ENCODE measurements at places on chromosomes 3 and 15. TPM values are rescaled to one million over a fixed set of nuclear protein-coding genes. Genes with fewer than 3 reads are reported as not detected.

The GASK1A gene
- total RNA-seq, result 0.63 TPM

The SEMA3G gene
- not detected for total RNA-seq

The RASGRF1 gene
- not detected for total RNA-seq

The HDDC3 gene
- 17.3 TPM for total RNA-seq

The A4GNT gene
- not detected for total RNA-seq

The GOLGA8N gene
- 0.65 TPM for total RNA-seq
